ENCODE measurements at places on chromosomes 16 and 17.

DNA sequence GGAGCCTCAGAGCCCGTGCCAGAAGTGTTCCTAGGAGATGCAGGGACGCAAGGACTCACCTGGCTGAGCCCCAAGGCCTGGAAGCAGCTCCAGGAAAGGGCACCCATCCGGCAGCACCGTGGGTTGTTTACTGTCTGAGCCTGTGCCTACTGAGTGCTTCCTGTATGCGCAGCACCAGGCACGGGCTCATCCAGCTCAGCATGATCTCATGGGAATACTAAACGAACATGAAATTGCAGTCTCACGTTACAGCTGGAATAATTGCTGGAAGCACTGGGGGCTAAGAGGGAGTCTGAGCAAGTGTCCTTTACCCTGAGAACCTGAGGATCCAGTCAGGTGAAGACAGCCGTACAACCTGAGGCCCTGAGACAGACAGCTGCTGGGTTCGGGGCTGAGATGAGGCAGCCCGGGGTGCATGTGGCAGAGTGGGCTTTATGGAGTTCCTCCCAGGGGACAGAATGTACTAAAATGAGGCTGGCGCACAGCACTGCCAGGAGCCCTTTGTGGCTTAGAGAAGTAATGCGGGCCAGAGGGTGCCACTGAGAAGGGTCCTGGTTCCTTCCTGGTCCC, 5.4 kb downstream of the CTRL start:
- DNase-seq = no peak

DNA sequence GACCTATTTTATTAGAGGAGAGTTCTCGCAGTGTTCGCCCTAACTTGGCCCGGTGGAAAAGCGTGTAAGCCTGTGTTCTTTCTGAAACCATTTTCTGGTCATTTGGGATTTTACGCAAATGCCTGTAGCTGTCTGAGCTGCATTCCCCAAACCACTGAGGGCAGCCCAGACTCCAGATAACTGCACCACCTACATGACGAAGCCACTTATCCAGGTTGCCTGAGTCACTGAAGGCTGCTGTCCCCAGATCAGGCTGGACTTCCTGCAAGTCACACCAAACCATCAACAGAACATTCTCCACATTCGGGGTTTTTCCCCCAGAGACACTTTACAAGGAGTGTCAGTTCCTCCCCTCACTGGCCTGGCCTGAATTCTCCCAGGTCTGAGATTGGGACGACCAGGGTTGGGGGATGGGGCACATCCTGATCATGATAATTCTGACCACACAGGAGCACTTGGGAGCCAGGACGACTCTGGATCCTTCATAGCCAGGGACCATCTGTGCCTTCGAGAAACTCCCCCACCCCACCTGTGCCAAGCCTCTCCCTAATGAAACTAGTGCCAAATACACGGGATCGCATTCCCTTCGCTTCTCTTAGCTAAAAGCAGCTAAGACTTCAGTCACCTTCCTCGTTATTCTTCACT, 2.3 kb downstream of the RPRML start:
- DNase-seq = no peak

- no peak for DNase-seq
Observed at GRCh38 chr16:17335826-17336529, 134.8 kb downstream of the XYLT1 start.

GRCh38 chr16:57016301-57016700, 26.9 kb downstream of the NLRC5 start:
- no peak for DNase-seq

GRCh38 chr17:16470265-16470664, 21.7 kb downstream of the LRRC75A start:
- no peak for DNase-seq

GRCh38 chr16:81623365-81624102, 155.6 kb upstream of the PLCG2 start:
- peak; percentile 39 for DNase-seq

- no peak for DNase-seq
Observed at GRCh38 chr17:82054351-82055022, 2.8 kb downstream of the GPS1 start.

- no peak for DNase-seq
Observed at GRCh38 chr16:705431-706188, at the start of gene FBXL16. Gene FBXL16, minus strand, starts transcription at chr16:705801. Its CDS starts 8,396 bp downstream, at chr16:697405.

- no peak for DNase-seq
Observed at GRCh38 chr16:81231014-81231413, 7.5 kb upstream of the BCO1 start.

DNA sequence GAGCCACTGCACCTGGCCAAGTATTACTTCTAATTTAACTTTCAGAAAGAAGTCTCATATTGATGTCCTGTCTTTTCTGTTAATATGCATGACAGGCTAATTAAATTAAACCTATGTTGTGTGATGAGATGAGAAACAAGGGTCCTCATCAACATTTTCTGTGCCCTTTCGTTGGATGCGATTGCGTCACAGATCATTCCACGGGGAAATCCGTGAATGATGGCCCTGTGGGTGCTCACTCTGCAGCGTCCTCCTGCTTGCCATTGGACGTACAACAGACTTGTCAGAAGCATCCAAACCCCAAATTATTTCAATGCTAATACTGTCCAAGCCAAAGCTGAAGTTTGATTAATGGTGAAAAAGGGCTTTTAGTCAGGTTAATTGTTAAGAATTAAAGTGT, 197.0 kb downstream of the MRTFB start:
- DNase-seq = no peak

DNA sequence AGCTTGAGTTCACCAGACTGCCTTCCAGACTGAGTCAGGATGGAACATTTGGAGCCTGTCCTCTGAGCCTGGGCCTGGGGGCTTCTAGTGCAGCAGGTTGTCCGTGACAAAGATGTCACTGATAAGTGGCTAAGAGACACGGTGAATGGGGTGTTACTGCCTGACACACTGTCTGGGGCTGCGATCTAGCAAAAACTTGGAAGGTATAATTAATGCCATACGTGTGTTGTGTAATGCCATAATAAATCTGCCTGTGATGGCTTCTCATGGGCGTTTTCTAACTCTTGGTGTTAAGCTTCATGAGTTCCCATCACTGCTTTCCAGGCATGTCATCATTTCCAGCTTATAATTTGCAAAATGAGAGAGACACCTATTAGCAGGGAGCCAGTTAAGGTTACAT, 215.4 kb downstream of the UTP18 start:
- DNase-seq = no peak

DNA sequence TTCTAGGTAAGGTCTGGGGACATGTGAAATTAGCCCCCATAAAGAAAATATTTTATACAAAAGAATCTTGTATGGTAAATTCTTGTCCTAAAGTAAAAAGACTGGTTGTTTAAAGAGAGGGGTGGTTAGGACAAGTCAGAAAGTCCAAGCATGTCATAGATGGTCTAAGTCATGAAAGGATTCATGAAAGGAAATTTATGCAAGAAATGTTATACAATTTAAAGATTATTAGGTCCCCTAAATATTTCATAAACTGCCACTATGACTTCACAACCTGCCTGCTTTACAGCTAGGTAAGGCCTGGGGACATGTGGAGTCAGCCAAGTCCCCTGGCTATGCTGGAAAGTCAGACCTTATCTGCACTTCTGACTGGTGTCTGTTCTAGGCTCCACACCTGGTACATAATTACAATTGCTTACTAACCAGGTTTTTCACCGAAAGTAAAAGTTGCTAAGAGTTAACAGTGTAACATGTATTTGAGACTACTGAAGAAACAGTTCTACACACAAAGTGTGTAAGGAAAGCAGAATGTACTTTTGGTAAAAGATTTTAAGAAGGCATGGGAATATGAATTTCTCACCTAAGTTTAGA, 17.0 kb downstream of the N4BP1 start:
- DNase-seq = no peak
